ACHN (cell line): ENCODE measurements at places on chromosomes 3 and 15.
A peak's percentile ranks its signal among the peaks of the same experiment; 100 is the strongest.

DNA sequence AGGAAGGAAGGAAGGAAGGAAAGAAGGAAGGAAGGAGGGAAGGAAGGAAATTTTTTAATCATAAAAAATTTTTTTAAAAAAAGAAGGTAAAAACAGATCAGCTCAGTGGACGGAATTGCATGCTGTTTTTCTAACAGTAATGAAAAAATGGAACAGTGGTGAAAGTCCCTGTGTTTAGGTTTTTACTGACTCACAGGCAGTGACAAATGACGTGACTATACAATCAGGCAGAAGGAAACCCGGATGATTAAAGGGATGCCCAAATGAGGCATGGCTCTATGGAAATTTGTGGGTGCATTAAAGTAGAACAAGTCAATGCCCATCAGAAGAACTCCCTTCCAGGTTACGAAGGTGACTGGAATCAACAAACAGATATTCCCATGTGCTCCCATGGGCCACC is 135.0 kb downstream of the IMPG2 start:
- DNase-seq, result no peak

- DNase-seq, result no peak
Observed at GRCh38 chr15:49989498-49989897, 129.5 kb downstream of the ATP8B4 start.

DNA sequence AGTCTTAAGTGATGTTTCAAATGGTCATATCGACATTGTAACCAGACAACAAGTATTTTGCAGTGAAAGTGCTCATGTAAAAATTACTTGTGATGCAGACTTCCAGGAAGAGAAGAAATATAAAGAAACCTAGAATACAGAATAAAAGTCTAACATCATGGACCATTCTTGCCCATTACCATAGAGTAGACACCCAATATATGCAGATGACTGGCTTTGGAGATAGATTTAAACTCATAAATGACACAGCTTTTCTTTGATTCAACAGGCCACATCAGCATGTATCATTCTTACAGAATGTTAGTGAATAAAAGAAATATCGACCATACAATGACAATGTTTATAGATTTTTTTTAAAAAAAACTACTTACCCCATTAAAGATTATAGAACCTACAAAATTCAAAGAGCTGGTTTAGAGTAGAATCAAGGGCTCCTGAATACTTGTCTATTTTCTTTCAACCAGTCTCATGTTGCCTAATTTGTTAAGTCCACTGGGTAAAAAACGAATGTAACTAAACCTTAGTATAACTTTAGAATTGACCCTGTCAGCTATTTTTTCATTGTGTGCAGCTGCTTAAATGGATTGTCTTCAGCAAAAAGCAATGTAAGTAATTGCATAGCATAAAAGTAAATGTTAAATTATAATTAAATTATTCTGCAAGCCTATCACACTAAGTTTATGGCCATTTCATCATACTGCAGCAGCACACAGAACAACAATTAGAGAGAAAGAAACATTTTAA is 268.7 kb upstream of the AGTR1 start:
- DNase-seq, result no peak

DNA sequence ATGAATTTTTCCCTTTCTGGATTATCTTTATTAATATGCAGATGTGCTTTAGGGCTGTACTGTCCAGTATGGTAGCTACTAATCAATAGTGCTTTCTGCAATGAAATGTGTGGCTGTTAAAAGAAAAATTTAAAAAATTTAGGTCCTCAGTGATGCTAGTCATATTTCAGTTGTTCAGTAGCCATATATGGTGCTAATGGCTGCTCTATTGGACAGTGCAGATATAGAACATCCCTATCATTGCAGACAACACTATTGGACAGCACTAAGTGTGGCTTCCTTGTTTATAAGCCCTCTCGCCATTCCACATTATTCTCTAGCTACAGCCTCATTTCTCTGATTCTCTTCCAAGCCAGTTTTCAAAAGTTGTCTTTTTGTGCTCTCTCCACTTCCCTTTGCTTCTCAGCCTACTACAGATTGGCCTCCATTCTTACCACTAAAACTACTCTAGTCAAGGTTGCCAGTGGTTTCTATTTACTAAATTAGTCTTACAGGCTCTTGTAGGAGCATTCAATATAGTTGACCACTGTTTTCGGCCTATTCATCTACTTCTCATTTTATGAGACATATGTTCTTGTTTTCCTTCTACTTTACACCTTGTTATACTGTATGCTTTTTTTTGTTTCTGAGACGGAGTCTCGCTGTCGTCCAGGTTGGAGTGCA is 9.5 kb downstream of the MAPK6 start:
- DNase-seq, result no peak

DNA sequence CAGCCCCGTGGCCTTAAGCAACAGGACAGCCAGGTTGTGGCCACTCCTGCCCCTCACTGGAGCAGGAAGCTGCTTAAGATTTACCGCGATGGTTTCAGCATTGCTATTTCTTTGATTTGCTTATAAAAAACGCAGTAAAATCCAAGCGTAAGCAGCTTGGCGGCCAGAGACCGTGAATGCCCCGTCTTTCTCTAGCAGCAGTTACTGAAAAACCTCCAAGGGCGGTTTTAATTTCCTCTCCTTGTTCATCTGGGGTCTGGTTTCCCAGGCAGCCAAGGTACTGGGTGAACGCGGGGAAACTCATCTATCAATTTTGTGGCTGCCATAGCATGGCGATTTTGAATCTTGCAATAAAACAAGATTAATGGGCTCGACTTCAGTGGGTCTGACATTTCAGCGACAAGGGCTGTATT is 130.3 kb downstream of the MINAR1 start:
- no peak for DNase-seq

- no peak for DNase-seq
Observed at GRCh38 chr15:81754078-81754477, 291.7 kb downstream of the MEX3B start.

DNA sequence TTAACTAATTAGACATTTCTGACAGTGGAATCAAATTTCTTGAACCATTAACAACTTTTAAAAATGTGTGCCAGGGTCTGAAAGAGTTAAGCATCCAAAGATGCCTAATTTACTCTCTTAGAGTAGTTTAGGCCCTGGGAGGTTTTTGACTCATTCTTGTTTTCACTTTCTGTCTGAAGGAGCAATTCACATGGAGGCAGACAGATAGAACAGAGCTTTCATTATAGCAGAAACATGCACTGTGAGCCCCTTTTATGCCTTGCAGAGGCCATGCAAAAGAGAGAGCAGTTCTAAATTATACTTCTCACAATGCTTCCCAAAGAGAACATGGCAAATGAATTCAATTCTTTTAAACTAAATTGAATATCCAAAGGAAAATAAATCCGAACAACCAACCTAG is 554.8 kb downstream of the MFSD1 start:
- DNase-seq, result no peak

GRCh38 chr3:45528429-45528828 is 66.1 kb upstream of the LIMD1 start:
- DNase-seq, result no peak

DNA sequence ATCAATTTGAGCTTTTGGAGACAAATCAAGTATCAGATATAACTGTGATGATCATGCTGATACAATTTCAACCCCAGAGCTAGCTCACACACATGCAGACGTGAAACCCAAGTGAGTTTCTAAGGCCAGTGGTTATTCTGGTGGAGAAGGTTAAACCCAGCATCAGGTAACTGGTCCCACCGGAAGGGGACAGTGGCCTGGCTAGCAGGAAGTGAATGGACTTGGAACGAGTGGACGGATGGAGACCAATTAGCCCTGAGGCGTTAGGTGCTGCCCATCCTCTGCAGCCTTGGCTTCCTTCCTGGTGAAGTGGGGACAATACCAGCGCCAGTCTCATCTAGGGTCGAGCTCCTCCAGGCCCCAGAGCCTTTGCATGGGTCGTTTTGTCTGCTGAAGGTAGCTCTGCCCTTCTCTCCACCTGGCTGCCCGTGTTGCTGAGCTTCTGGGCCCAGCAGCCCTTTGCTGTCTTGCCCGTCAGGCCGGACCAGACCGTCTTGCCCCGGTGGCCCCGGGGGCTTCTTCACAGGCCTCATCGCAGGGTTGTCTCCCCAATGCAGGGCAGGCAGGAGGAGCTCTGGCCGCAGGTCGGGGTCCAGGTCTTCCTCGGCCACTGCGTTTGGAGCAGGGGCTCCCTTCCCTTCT is 915 bp upstream of the KCTD6 start:
- no peak for DNase-seq

GRCh38 chr15:96296264-96296663 is 34.2 kb upstream of the NR2F2 start:
- DNase-seq, result no peak

GRCh38 chr3:96931119-96931862 is 116.9 kb downstream of the EPHA6 start:
- DNase-seq, result no peak

DNA sequence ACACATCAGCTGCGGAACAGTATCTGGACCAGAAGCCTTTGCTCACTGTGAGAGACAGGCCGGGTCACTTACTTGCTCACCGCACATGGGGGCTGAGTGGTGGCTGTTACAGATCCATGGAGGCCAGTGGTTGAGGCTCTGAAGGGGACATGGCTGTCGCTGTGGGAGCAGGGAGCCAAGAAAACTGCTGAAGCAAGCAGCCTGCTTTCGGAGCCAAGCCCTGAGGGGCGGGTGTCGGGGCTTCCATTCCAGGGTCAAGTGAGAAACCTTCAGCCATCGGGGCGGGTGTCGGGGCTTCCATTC is 42.3 kb upstream of the ADAMTS17 start:
- no peak for DNase-seq

- DNase-seq, result no peak
Observed at GRCh38 chr3:52029053-52029452, 27.3 kb downstream of the DUSP7 start.

GRCh38 chr3:189646853-189647542 is 15.8 kb downstream of the TP63 start:
- DNase-seq, result no peak

- peak; percentile 69 for DNase-seq
Observed at GRCh38 chr3:45644791-45645201, 44.4 kb upstream of the SACM1L start.

DNA sequence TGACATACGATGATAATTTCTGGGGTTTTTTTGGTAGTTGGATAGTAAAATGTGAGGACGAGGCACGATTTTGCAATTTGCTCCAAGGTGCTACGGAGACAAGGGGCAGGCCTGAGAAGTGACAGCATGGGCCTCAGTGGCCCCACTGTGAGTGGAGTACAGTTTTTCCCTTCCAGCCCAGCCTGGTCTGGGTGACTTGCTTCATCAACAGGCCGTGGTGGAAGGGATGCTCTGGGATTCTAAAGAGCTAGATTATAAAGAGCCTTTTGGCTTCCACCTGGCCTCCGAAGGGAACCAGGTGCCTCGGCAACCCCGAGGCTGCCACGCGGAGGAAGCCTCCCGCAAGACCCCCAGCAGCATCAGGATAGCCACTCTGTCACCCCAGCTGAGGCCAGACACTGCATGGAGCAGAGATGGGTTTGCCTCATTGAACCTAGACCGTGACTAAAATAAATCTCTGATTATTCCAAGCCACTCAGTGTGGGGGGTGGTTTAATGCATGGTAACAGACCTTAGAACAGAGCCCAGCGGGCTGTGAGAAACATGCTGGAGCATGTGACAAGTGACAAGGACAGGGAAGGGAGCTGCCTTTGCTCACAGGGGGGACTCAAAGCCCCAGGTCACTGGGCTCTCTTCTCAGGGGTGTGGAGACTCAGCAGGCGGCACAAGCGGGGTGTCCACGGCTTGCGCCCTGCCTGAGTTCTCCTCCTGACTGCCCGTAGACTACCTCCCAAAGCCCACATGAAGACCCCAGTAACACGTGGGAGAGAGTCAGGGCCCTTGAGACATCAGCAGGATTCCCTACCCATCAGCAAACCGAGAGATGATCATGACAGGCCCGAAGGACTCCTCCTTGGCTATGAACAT is 22.6 kb upstream of the SLC41A3 start:
- no peak for DNase-seq
